ENCODE measurements at places on chromosomes 13 and 19.

- no peak for DNase-seq
These were observed 59.4 kb downstream of the SLC10A2 start for GRCh38 chr13:103006641-103007426.

GRCh38 chr13:77528414-77528813 lies 7.1 kb upstream of the SCEL start:
- no peak for DNase-seq

GRCh38 chr13:110320645-110321044 lies 13.6 kb downstream of the COL4A2 start:
- no peak for DNase-seq

DNA sequence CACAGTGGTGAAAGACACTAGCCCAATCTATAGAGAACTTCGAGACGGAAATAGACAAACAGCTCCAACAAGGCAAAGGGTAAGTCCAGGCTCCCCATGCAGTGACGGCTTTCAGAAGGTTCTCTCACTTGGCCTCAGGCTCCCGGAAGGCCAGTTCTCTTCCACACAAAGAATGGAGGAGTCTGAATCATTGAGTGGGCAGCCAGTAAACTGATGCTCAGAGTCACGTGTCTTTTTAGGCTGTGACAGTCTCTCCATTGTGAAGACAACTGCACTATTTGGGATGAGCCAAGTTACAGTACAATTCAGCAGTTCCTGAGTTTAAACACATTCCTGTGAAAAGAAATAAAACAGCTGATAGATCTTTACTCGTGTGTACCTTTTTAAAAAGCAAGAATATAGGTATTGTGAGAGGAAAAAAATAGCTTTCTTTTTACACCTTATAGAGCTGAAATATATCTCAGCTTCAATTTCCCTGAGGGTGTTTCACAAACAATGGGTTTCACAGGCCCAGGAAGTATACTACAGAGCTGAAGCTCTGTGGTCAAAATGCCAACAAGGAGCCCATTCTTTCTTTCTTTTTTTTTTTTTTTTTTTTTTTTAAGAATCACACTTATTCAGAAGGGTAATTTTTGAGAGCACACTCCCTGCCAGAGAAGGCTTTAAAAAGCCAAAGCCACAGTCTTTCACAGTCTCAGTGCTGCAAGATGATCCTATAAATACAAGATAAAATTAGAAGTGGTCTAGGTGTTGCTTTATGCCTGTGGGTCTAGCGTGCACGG lies 135.1 kb downstream of the FREM2 start:
- no peak for DNase-seq

GRCh38 chr19:43997631-43998290 lies 5.0 kb upstream of the ZNF230 start:
- no peak for DNase-seq

DNA sequence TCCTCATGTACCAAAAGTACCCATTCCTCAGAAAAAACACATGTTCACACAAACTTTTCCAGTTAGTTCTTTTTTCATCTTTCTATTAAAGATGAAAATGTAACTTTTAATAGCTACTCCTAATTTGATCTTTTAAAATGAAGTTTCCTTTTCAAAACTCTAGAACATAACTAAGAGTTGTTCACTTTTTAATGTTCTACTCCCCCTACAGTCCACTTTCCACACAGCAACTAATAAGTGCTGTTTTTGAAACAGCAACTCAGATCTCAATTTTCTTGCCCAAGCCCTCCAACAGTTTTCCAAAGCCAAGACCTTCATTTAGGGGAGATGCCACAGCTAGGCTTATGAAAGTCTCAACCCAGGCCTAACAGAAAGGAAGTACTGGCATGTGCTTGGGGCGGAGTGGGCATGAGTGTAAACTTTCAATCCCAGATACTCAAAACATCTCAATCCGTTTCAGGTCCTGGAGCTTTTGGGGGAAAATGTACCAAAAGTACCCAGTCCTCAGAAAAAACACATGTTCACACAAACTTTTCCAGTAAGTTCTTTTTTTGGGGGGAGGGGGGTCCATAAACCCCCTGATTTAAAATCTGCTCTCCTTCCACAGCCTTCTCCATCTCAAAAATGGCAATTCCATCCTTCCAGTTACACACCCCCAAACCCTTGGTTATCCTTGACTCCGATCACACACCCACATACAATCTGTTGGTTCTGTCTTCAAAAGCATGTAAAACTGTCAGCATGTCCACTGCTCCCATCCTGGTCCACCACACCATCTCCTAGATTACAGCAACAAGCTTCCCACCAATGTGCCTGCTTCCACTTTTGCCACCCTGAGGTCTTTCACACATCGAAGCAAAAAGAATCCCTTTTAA lies 2.0 kb downstream of the FBL start:
- no peak for DNase-seq

GRCh38 chr13:28527629-28528028 lies 32.7 kb upstream of the FLT1 start:
- no peak for DNase-seq

GRCh38 chr13:31053091-31053490 lies 108.6 kb downstream of the HSPH1 start:
- no peak for DNase-seq

DNA sequence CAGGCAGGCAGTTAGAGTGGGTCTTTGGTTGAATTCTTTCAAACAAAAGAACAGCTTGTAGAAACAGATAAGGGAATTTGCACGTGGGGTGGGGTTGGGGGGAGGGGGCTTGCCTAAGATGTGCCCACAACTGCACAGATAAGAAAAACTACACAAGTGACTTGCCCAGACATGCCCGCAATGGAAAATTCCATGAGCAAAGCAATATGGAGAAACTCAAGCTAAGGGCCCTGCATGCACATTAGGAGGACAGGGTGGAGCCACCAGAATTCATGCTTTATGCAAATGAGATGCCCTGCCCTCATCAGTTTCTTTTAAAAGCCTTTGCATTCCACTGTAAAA lies 755.6 kb upstream of the MIR17HG start:
- no peak for DNase-seq

- no peak for DNase-seq
These were observed 43.0 kb upstream of the UQCRFS1 start for GRCh38 chr19:29255912-29256311.

- no peak for DNase-seq
These were observed 342.5 kb downstream of the SPRY2 start for GRCh38 chr13:79998381-79998880.

GRCh38 chr13:110305949-110306339 lies 1.0 kb downstream of the COL4A1 start:
- DNase-seq, result no peak

GRCh38 chr19:38375748-38376147 lies 1.4 kb downstream of the PSMD8 start:
- no peak for DNase-seq

DNA sequence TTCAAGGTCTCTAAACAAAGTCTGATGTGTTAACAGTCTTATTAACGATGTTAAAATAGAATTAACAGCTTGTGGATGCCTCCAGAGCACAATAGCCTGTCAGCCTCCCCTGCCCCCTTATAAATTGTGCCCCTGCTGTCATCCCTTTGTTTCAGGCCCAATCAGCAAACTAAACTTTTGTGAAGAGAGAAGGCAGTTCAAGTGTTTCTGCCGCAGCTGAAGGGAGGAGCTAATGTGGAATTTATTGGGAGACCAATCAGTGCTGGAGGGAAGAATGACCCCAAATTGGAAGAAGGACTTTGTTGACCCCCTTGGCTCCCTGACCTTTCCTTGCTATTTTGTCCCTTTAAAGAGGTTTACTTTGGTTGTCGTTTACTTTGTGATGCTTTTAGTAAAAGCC lies 160.5 kb downstream of the TM9SF2 start:
- no peak for DNase-seq

- no peak for DNase-seq
These were observed 141.3 kb downstream of the SLITRK6 start for GRCh38 chr13:85657942-85658341.

DNA sequence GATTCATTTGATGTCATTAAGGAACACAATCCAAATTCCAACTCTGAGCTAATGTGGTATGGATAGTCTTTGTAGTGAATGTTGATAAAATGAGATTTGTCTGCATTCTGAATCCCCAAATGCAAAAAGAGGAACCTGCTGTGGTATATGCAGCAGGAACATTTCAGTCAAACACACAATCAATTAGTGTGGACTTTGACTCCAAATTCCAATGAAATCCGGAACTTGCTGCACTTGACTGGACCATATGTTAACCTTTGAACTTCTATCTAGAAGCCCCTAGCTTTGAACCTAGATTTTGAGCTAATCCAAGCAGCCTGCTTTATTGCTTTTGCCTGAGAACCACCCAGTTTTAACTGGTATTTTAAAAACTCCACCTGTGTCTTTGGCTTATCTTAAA lies 341.3 kb downstream of the SPRY2 start:
- no peak for DNase-seq

GRCh38 chr13:41058295-41059070 lies 2.8 kb upstream of the WBP4 start:
- no peak for DNase-seq

DNA sequence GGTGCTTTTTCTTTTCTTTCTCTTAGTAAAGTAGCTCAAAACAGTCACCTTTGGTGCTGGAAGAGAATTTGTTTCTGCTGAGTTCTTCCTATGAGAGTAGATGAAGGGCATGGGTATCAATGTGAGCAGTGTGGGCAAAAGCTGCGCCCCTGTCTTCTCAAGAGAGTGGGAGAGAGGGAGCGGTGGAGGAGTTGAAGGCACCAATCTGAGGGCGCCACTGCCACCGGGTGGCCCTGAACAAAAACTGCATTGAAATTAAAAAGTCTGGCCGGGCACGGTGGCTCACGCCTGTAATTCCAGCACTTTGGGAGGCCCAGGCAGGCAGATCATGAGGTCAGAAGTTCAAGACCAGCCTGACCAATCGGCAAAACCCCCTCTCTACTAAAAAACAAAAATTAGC lies 28.7 kb upstream of the EPHX3 start:
- DNase-seq, result no peak

DNA sequence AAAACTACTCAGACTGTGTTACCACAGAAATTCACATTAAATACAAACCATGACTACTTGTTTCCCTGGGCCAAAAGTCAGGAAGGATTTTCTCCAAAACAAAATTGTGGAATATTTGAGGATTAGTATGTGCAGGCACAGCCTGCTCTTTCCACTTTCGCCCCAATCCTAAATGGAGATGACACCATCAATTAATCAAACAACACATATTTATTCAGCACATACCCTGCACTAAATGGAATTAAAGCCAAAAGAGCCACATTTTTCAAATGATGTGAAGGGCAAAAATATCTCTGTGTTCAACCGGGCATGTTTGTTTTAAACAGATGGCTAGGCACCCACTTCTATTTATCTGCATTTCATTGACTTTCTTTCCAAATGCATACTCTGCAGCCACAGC lies 523.1 kb downstream of the DCT start:
- DNase-seq, result no peak

- DNase-seq, result peak; percentile 77
These were observed 674 bp downstream of the BRD4 start for GRCh38 chr19:15331419-15332310.

DNA sequence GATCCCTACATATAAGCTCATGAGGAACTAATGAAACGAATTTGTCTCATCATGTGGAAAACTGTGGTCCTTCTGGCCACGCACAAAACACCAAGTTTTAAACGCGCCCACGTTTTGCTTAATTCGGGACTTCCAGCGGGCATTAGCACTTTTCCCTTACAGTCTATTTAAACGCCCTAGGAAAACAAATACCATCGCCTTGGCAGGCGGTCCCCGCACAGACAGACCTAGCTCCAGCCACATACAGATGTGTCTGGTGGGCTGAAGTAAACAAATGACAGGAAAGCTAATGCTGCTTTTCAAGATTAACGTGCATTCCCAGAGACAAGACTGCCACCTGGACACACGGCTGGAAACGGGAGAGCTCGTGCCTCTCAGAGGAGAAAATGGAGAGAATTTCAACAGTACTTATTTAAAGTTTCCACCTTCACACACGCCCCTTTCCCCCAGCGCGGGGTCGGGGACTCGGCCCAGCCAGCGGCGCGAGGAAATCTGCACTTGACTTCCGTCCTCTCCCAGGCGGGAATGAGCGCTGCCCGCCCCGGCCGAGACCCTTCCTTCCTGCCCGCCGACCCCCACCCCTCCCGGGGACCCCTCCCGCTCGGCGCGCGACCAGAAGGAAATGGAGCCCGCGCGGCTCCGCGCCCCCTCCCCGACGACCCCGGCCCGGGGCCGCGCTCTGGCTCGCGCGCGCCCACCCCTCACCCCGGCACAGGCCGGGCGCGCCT lies 931 bp downstream of the USP12 start:
- peak; percentile 54 for DNase-seq

- DNase-seq, result no peak
These were observed 21.5 kb upstream of the ADGRE1 start for GRCh38 chr19:6865849-6866248.

GRCh38 chr13:112711528-112712265 lies 21.9 kb downstream of the ATP11A start:
- DNase-seq, result no peak

DNA sequence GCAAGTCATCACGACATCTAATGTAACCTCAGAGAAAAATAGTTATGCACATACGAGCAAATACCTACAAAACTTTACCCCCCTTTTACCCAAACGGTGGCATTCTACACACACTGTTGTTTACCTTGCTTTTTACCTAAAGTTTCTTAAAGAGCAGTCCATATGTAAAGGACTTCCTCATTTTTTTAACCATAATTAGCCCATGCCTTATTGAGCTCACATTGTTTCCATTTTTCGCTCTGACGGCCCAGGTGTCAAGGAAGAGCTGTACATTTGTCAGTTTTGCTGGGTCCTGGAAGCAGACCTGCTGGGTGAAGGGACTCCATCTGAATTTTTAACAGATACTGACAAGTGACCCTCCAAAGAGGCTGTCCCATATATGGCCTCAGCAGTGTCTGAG lies 89.4 kb downstream of the STK24 start:
- DNase-seq, result no peak

GRCh38 chr13:71879129-71879535 lies 12.1 kb upstream of the DACH1 start:
- no peak for DNase-seq

DNA sequence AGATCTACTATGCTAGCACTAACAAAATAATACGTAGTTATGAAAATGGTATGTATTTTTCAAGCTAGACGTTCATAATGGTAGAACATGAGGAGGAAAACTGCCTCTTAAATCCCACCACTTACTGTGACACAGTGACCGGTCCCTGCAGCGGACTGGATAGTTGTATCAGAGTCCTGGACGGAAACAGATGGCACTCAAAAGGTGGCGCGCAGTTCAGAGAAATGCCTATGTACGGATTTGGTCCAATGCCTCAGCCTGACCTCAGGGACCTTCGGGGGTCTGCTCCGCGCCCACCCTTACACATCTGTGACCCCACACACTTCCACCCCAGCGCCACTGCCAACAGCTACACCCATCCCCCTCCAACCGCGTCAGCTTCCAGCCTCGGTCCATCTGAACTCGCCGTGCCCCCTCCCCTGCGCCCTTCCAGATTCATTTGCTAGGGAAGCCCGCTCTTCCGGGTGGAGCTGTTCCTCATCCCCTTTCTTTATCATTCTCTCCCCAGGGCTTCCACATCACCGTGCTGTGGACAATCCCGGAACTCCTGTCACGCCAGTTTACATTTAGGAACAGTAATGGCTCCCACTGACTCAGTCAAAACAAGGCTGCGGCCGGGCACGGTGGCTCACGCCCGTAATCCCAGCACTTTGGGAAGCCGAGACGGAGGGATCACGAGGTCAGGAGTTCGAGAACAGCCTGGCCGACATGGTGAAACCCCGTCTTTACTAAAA lies 792 bp upstream of the LENG8 start:
- no peak for DNase-seq

GRCh38 chr19:2542341-2543069 lies 66.6 kb downstream of the GADD45B start:
- no peak for DNase-seq

- no peak for DNase-seq
These were observed 13.0 kb downstream of the LRP3 start for GRCh38 chr19:33207040-33207620.

- no peak for DNase-seq
These were observed 1596.3 kb upstream of the PCDH20 start for GRCh38 chr13:63011996-63012395.

All from activated T-cell treated with anti-CD3 and anti-CD28 coated beads, Interleukin-2, amount 50 U/mL, for 1 hour (primary cell).